Calu3 (cell line): ENCODE measurements at places on chromosomes 5 and 9. TPM values are rescaled to one million over a fixed set of nuclear protein-coding genes. Genes with fewer than 3 reads are reported as not detected.

Gene IL3
- total RNA-seq = not detected in 2 replicates

Gene GPR151
- not detected in 2 replicates for total RNA-seq

Gene CXCL14
- total RNA-seq = 0.27 TPM in 1 of 2 replicates, not detected in the other

Gene GFI1B
- not detected in 2 replicates for total RNA-seq

Gene TXNDC8
- not detected in 2 replicates for total RNA-seq

Gene PRDM9
- total RNA-seq = not detected in 2 replicates
